Activated naive CD4-positive, alpha-beta T cell treated with anti-CD3 and anti-CD28 coated beads, Interleukin-2, amount 50 U/mL, for 72 hours (primary cell): ENCODE measurements at places on chromosomes 4 and X. TPM values are rescaled to one million over a fixed set of nuclear protein-coding genes. Genes with fewer than 3 reads are reported as not detected.

DNA sequence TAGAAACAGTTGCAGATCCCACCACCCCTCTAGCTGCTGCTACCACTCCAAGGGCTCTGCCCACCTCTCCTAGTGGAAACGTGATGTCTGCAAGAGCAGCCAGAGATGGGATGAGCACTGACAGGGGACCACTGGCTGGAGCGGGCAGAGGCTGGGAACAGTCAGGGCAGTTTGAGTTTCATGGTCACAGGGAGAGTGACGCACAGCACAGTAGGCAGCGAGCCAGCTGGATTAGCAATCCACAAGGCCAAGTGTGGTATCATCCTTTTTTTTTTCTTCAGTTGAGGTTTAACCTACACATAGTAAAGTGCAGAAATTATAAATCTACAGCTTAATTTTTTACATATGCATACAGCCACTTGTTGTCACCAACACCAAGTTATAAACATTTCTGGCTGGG, 6.4 kb upstream of the SCML2 start:
- DNase-seq = no peak

- no peak for DNase-seq
Measured at GRCh38 chr4:14850455-14851097, 151.7 kb upstream of the CPEB2 start.

The ADGRG2 gene
- total RNA-seq = not detected

The HSD17B13 gene
- 0.11 TPM for total RNA-seq
